ENCODE measurements at places on chromosomes 3 and 15.

DNA sequence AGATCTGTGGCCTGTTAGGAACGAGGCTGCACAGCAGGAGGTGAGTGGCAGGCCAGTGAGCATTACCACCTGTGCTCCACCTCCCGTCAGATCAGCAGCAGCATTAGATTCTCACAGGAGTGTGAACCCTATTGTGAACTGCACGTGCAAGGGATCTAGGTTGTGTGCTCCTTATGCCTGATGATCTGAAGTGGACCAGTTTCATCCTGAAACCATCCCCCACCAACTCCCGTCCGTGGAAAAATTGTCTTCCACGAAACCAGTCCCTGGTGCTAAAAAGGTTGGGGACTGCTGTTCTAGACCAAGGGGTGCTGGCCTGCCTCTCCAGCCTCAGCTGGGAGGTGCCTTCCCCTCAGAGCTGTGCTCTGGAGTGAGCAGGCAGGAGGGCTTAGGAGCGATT lies 61.4 kb downstream of the RPLP1 start:
- DNase-seq = no peak

DNA sequence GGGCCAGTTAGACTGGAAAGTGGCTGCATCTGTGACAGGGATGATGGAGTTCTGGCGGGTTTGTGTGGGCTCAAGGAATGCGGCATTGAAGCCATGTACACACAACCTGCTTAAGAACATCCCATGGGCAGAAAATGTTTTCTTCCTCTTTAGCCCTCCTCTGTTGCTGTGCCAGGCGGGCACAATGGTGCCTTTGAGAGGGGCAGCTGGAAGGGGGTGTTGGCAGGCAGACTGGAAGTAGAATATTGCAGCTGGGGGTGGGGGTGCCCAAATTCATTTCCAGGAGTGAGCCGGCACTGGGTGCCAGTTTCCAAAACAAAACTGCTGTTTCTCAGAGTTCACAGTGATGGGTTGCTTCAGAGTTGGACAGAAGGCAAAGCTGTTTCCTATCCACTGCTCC lies 91.8 kb upstream of the ETV5 start:
- DNase-seq = no peak

- DNase-seq = no peak
These were observed 2.0 kb downstream of the FSTL1 start for GRCh38 chr3:120448756-120449155.

DNA sequence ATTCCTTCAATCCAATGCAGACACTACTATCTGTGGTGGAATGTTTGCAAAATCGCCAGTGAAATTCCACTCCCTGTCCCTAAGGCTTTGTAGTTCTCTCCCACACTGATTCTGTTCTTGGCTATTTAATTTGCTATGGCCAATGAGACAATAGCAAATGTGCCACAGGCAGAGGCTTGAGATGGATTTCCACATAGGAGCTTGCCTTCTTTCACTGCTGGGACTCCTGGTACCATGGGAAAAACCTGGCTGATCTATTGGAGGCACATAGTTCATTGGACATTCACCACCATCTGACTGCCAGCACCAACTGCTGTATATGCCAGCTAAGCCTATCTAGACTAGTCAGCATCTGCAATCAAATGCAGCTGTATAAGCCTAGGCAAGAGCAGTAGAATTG lies 103.8 kb downstream of the NR1D2 start:
- no peak for DNase-seq

DNA sequence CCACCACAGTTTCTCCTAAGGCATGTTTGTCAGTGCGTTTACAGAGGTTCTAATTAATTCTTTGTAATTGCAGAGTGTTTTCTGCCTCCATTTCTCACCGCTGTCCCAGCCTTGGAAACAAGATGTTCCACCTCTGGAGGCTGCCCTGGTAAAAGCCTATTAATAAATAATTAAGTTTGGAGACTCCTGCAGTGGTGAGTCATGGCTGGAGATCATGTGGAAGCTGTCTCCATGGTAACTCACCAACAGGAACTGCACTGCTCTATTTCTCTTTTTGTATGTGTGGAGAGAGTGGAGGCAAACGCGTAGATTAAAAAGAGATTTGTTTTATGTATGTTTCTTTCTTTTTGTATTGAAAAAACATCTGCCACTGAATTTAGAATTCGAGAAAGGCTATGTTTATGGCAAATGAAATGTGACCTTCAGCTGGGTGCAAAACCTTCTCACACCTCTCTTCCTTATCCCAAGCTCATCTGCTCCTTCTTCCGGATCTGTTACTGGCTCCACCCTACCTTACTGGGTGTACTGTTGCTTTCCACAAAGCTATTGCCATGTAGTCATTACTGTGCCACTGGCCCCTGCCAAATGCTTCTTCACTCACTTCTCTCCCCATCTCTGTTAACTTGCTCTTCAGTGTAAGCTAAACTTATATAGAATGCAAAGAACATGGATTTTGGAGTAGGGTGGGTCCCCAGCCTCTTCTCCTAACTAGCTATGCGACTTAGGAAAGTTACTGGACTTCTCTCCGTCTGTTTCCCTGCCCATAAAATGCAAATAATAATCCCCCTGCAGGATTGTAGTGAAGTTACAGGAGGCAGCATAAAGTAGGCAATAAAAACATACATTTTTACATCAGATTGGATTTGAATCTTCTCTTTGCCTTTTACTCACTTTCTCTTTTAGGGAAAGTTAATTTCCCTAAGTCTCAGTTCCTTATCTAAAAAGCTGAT lies 778.5 kb downstream of the NTRK3 start:
- DNase-seq = no peak

- no peak for DNase-seq
These were observed 8.3 kb downstream of the TRA2B start for GRCh38 chr3:185929192-185930151.

- DNase-seq = no peak
These were observed 249.0 kb downstream of the TLE3 start for GRCh38 chr15:69848551-69849231.

Measured in activated naive CD4-positive, alpha-beta T cell treated with Interleukin-2 at 50 U/mL for 16 hours (primary cell).